ENCODE measurements at places on chromosomes 1 and 21.

- peak; percentile 9 for DNase-seq
Measured at GRCh38 chr1:56215771-56216170, 363.6 kb downstream of the PLPP3 start.

DNA sequence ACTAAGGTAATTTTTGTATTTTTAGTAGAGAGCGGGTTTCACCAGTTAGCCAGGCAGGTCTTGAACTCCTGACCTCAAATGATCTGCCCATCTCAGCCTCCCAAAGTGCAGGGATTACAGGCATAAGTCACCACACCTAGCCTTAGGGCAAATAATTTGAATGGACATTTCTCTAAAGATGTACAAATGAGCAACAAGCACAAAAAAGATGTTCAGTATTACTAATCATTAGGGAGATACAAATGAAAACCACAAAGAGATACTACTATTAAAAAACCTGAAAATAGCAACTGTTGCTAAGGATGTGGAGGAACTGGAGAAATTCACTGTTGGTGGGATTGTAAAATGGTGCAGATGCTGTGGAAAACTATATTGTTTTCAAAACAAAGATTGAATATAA lies 79.1 kb downstream of the GABPA start:
- DNase-seq: no peak

DNA sequence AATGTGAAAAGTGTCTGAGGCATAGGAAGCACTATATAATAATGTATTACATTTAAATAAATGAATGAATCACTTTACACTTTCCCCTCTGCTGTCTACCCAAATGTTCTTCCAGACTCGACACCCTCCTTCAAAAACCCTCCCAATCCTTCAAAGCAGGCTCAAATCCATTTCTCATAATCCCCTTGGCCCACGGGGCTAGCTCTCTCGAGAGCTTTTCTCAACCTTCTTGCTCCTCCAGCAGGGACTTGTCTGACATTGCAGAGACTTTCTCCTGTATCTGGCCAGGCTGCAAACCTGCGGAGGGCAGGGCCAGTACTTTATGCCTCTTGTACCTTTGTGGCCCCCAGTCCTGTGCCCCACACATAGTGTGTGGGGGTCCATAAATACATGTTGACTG lies 14.1 kb upstream of the CNTN2 start:
- no peak for DNase-seq

GRCh38 chr1:23088027-23088426 lies 68.8 kb downstream of the KDM1A start:
- no peak for DNase-seq

Measured in fibroblast of skin of scalp (primary cell).